ENCODE measurements at places on chromosomes 6 and 20. TPM values are rescaled to one million over a fixed set of nuclear protein-coding genes. Genes with fewer than 3 reads are reported as not detected.

The GPLD1 gene
- polyA plus RNA-seq = 5.3 TPM

The RPP21 gene
- 23.3 TPM for polyA plus RNA-seq

The NEU1 gene
- polyA plus RNA-seq = 66.3 TPM

The DUSP15 gene
- 16.0 TPM for polyA plus RNA-seq

The PPP1R3G gene
- polyA plus RNA-seq = 1.8 TPM

- DNase-seq = no peak
Observed at GRCh38 chr20:33399924-33400323, 1.4 kb downstream of the CDK5RAP1 start.

DNA sequence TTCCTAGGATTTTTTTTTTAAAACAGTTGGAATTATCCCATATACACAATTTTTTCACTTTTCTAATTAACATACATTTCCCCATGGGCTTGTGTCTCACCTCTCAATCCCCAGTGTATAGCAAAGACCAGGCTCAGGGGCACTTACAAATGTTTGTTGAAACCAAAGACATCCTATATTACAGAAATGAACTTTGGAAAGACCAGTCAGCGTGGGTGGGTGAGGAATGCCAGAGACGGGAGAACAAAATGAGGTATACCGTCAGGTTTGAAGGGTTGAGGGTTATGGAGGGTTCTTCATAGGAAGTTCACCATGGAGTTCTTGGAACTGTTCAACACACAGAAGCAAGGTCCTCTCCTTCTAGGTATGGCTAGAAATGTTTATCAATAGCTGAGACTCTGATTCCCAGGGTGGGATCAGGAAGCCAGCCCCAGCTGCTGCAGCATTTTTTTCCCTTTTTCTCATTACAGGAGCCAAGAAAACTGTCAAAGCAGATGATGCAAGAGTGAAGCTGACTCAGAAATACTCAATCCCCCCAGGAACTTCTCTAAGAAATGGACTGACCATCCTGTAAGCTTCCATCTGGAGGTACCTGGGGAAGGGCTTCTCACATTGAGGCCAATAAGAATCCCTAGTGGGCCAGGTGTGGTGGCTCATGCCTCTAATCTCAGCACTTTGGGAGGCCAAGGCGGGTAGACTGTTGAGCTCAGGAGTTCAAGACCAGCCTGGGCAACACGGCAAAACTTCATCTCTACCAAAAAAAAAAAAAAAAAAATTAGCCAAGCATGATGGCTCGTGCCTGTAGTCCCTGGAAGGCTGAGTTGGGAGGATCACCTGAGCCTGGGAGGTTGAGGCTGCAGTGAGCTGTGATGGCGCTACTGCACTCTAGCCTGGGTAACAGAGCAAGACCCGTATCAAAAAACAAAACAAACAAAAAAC, 15.9 kb upstream of the TBC1D20 start:
- no peak for DNase-seq

The HLA-DOA gene
- polyA plus RNA-seq = 5.9 TPM

The KHDC1 gene
- 12.3 TPM for polyA plus RNA-seq

- DNase-seq = no peak
Observed at GRCh38 chr20:39259010-39259803, 297.1 kb downstream of the DHX35 start.
